ENCODE measurements at places on chromosomes 5 and 9.

- no peak for DNase-seq
Observed at GRCh38 chr5:96501991-96502646, 69.1 kb upstream of the PCSK1 start.

- no peak for DNase-seq
Observed at GRCh38 chr5:138706655-138707480, 46.4 kb upstream of the CTNNA1 start.

GRCh38 chr5:142446960-142447279 lies 122.1 kb upstream of the SPRY4 start:
- no peak for DNase-seq

- no peak for DNase-seq
Observed at GRCh38 chr9:133664173-133665050, 28.2 kb downstream of the DBH start.

GRCh38 chr9:113375057-113376023 lies 1.4 kb downstream of the HDHD3 start:
- DNase-seq, result no peak

- DNase-seq, result no peak
Observed at GRCh38 chr5:53425687-53426511, 54.5 kb upstream of the FST start.

- DNase-seq, result no peak
Observed at GRCh38 chr9:95142728-95143127, 174.8 kb downstream of the FANCC start.

DNA sequence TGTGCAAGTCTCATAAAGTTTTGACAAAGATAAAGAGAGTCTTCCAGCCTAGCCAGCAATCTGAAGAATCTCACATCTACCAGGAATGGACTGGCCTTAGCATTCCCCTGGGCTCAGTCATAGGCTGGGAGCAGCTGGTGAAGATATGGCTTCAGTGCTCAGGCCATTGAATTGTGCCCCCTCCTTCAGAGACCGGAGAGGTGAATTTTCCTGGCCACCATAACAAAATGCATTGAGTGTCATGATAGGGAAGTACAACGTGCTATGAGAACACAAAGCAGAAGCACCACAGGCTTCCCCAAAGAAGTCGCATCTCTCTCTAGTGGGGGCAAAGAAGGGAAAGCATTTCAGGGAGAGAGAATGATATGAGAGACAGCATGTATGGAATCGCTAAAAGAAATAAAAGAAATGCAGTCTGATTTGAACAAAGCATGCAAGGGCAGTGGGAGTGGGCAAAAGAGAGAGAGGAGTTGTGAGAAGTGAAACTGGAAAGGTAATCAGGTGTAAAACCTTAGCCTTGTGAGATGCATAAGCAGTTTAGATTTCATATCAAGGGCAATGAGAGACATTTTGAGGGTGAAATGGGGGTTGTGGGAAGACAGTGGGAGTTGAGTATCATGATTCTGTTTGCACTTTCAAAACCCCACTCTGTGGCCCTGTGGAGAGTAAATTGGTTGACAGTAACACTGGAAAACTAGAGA lies 57.1 kb upstream of the NMUR2 start:
- no peak for DNase-seq

DNA sequence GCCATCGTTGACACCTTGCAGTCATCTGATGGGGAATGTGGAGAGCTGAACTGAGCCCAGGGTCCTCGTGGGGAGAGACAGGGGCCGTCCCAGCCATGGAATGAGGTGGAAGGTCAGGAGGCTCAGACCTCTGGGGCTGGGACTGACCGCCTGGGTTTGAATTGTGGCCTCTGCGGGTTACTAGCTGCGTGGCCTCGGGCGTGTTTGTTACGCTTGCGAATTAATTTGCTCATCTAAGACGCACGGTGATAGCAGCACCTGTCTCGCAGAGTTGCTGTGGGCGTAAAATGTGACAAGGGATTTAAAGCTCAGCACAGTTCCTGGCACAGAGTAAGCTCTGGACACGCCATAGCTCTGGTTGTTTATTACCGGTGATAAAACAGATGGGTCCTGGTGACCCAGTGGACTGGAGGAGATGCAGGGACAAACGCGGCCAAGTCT lies 19.4 kb upstream of the DAB2IP start:
- DNase-seq, result no peak

GRCh38 chr9:127575875-127576778 lies 36.0 kb upstream of the STXBP1 start:
- no peak for DNase-seq
